ENCODE measurements at places on chromosomes 13 and 19.

DNA sequence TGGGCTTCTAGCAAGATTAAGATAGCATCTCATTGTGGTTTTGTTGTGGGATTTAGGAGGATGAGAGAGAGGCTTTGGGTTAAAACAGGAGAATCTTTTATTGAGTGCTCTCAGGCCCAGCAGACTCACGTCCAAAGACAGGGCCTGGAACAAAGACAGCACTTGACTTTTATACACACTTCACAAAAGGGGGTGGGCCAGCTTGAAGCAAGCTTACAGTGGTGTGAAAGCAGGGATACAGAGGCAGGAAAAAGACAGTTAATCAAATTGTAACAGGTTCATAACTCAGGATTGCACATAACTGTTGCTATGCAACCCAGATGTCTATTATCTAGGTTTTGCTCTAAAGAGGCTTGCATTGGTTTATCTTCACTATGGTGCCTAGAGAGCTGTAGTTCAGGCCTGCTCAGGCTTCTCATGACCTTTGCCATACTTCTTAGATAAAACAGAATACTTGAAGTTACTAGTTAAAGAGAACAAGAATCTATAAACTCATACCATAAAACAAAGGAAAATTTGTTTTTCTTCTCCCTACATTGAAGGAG, 42.2 kb upstream of the CEACAM21 start:
- DNase-seq, result no peak

- no peak for DNase-seq
Observed at GRCh38 chr19:51448411-51449016, 9.7 kb downstream of the SIGLEC8 start.

DNA sequence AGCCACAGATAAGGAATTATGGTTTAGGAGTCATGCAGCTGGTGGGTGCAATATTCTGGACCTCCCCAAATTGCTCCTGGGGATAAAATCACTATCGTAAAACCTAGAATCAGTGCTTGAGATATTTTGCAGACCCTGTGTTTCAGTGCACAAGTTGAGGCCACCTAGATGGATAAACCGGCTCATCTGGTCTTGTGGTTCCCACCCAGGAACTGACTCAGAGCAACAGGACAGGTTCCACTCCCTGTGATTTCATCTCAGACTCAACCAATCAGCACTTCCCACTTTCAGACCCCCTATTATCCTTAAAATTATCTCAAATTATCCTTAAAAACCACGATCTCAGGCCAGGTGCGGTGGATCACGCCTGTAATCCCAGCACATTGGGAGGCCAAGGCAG, 21.0 kb downstream of the FBXL12 start:
- no peak for DNase-seq

DNA sequence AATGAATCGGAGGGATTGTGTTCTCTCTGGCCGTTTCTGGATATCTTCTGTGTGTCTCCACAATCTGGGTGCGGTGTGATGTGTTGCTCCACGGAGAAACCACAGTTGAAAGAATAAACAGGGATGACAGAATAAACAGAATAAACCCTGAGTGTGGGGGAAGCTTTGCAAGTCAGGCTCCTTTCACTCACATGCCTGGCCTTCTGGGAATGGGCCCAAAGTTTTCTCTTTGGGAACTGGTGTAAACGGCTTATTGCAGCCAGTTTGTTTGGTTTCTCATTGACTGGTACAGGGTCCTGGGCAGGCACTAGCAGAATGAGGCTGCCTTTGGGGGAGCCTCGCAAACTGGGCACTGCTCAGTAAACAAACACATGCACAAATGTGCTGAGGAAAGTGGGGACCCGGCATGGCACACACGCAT, 324.7 kb downstream of the DLEU7 start:
- DNase-seq, result no peak

GRCh38 chr13:76163761-76164160, 527.6 kb downstream of the LMO7 start:
- no peak for DNase-seq

GRCh38 chr13:82636119-82636518, 1246.2 kb downstream of the SLITRK1 start:
- DNase-seq, result peak; percentile 42

GRCh38 chr13:36819739-36820090, 693 bp downstream of the RFXAP start:
- peak; percentile 30 for DNase-seq

GRCh38 chr19:30674656-30675055, 302.5 kb downstream of the ZNF536 start:
- no peak for DNase-seq

GRCh38 chr19:46678110-46678732, 17.2 kb upstream of the DACT3 start:
- DNase-seq, result no peak

- peak; percentile 37 for DNase-seq
Observed at GRCh38 chr19:23817519-23817918, 58.8 kb upstream of the ZNF681 start.

- peak; percentile 63 for DNase-seq
Observed at GRCh38 chr13:97030705-97031452, 36.6 kb upstream of the OXGR1 start.

GRCh38 chr19:43872547-43873336, 45.6 kb downstream of the ZNF283 start:
- no peak for DNase-seq

GRCh38 chr13:30371649-30372265, 50.5 kb upstream of the UBE2L5 start:
- no peak for DNase-seq

DNA sequence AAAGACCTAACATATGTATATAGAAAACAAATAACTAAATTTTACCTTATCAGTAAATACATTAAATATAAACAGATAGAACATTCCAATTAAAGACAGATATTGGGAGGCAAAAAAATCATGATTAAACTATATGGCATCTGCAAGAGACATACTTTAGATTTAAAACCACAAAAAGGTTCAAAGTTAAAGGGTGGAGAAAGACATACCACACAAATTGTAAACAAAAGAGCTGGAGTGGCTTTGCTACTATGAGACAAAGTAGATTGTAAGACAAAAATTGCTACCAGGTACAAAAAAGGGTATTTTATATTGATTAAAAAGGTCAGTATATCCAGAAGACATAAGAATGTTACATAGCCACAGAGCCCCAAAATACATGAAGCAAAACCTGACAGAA, 200.2 kb downstream of the KCNRG start:
- no peak for DNase-seq

- peak; percentile 7 for DNase-seq
Observed at GRCh38 chr13:41543664-41544300, 86.4 kb downstream of the RGCC start.

- DNase-seq, result no peak
Observed at GRCh38 chr13:48578516-48579164, 45.8 kb upstream of the RCBTB2 start.

GRCh38 chr13:93262729-93263345, 36.2 kb downstream of the GPC6 start:
- DNase-seq, result no peak

- DNase-seq, result no peak
Observed at GRCh38 chr13:20074966-20075365, 85.9 kb downstream of the GJA3 start.

DNA sequence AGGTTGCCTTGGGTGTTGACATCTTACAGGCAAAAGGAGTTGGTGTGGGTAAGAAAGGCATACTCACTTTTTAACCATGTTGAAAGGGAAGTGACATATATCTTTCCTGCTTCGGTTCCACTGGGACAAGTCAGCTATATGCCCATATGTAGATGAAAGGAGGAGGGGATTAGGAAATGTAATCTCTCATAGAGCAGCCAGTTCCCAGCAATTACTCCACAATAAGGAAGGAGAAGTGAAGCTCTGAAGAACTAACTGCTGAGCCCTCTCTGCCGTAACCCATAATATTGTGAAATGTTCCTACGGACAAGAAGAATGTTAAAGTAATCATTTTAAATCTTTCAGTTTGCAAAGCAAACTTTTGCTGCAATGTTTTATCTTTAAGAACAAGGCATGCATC, 82.2 kb downstream of the EDNRB start:
- no peak for DNase-seq

- no peak for DNase-seq
Observed at GRCh38 chr19:8352134-8352827, 9.2 kb upstream of the KANK3 start.

DNA sequence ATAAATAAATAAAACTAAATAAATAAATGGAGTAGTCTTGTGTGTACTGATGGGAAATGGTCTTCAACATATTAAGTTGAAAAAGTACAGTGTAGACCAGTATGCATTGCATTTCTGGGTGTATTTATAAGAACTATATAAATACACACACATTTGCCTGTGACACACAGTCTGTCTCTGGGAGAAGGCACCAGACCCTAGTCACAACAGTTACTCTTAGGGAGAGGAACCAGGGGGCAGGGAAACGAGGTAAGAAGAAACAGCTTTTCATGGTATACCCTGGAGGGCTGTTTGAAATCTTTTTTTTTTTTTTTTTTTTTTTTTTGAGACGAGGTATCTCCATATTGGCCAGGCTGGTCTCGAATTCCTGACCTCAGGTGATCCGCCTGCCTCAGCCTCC, 2.8 kb upstream of the S1PR2 start:
- no peak for DNase-seq

GRCh38 chr19:56973713-56974555, 133.4 kb upstream of the PEG3 start:
- DNase-seq, result no peak

GRCh38 chr19:38304352-38304865, 358 bp downstream of the C19orf33 start:
- DNase-seq, result no peak

GRCh38 chr13:26599403-26599802, 41.9 kb downstream of the WASF3 start:
- peak; percentile 42 for DNase-seq
